ENCODE measurements at places on chromosomes 5 and 9.

- DNase-seq: no peak
These were observed 80.1 kb downstream of the ESM1 start for GRCh38 chr5:54905246-54905795.

- DNase-seq: peak; percentile 18
These were observed 172.2 kb downstream of the HSD17B3 start for GRCh38 chr9:96129747-96130146.

GRCh38 chr5:176356179-176356566, 5.4 kb downstream of the KIAA1191 start:
- no peak for DNase-seq

- no peak for DNase-seq
These were observed 446.1 kb upstream of the CDH6 start for GRCh38 chr5:30747412-30747811.

GRCh38 chr9:1050125-1050895, at the start of gene DMRT2:
DMRT2 (plus strand) TSS chr9:1050357; CDS start chr9:1051614, 1,257 bp downstream.
- DNase-seq: peak; percentile 99

- DNase-seq: no peak
These were observed 80.7 kb downstream of the ANKRD55 start for GRCh38 chr5:56152437-56152836.

DNA sequence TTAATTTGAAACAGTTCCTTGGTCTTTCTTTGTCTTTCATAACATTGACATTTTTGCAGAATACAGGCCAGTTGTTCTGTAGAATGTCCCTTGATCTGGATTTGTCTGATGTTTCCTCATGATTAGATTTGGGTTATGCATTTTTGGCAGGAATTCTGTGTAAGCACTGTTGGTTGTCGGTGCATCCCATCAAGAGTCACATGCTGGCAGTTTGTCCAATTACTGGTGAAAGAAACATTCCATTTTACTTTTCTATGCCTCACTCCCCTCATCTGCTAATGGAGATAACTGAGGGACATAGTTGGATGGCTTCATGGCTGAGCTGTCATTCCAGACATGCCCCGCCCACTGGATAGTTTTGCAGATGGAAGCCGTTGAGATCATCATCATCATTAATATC, 7.6 kb upstream of the ZNF618 start:
- no peak for DNase-seq

- no peak for DNase-seq
These were observed 98.5 kb downstream of the CACNA1B start for GRCh38 chr9:137975936-137976565.

GRCh38 chr5:137393196-137393993, 105.7 kb downstream of the SPOCK1 start:
- no peak for DNase-seq

DNA sequence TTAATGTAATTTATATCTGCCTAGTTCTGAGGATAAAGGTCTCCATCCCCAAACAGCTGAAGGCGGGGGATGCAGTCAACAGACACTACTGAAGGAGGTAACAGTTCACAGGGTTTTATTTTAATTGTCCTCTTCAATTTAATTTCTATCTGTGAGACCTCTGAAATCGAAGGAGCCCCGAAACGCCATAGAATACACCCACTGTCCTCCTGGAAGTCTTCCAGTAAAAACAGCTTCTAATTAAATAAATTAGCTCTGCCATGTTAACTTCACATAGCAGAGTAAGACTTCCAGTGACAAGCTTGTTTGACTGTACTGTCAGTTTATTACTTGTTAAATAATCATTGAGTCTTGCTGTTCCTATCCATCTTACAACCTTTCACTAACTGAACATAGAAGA, 193.5 kb downstream of the SEC61B start:
- DNase-seq: no peak

DNA sequence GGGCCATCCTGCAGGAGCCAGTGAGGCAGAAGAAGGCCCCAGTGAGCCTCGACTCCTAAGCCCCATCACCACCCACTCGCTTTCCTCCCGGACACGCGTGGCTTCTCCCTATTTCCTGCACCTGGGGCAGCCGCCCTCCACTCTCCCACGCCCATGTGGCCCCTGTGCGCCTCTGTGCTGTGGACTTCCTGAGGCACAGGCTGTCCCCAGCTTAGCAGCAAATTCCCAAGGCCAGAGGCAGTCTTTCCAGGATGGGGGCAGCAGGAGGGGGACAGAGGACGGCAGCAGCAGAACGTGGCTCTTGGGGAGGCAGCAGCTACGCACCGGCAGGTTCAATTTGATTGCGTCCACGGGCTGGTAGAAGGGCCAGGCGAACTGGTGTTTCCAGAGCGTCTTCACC, 14.9 kb downstream of the BRD3 start:
- DNase-seq: no peak

DNA sequence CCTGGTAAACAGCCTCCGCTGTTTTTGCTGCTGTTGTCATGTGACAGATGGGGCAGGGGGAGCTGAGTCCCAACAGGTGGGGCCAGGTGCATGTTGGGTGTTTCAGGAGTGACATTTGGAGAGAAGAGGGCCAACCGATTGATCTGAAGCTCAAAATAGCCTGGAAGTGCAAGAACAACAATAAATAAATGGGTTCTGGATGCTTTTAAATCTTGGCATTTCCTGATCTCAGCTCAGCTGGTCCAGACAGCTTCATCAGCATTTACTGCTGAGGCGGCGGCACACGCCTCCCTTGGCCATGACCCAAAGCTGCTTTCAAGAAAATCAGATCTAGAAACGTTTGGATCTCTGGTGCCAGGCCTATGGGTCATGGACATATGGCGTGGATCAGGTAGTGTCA, 70.5 kb downstream of the PPARGC1B start:
- no peak for DNase-seq

DNA sequence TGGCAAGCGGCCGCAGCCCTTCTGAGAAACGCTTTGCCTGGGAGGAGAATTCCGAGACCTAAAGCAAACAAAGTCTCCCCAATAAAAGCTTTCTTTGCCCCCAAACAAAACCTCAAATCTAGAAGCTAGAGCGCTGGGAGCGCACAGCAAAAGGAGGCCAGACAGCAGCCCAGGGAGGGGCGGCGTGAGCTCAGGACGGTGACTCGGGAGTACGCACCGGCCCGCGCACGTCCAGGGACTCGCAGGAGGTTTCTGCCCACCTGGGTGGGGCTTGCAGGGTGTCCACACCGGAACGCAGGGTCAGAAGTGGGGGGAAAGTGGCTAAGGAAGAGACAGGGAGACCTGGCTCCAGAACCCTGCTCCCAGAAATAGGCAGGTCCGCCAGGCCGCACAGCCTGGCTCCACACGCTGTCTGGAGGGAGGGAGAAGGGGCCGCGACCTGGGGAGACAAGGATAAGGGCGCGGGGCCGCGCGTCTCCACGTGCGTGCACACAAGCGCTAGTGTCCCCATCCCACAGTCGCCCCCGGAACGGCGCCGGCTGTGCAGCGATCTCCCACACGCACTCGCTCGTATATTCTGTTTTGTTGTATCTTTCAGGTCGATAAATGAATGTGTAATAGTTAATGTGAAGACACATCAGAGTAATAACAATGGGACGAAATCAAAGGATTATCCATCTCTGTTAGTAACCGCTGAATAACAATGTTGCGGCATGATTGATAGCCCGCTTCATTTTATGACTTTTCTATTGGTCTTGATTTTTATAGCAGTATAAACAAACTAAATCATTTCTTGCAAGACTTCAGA, 2.3 kb upstream of the OTP start:
- no peak for DNase-seq

- DNase-seq: no peak
These were observed 577.2 kb upstream of the ZNF608 start for GRCh38 chr5:125323613-125324012.

- DNase-seq: no peak
These were observed 668.8 kb upstream of the RGMB start for GRCh38 chr5:98104454-98105188.

DNA sequence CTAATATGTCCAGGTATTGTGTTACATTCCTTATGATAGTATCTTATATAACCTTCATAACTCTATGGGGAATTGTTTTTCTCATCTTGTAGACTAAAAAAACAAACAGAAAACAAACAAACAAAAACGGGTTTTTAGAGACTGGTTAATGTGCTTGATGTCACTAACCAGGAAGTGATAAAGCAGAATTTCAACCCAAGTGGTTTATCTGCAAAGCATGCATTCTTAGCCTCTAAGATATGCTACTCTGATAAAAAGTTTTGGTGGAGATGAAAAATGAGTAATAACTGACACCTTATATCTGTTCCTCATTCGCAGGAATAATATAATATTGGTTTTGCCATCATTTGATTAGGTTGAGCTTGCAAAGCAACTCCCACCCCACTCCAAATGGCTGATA, 53.4 kb downstream of the PUM3 start:
- DNase-seq: no peak

DNA sequence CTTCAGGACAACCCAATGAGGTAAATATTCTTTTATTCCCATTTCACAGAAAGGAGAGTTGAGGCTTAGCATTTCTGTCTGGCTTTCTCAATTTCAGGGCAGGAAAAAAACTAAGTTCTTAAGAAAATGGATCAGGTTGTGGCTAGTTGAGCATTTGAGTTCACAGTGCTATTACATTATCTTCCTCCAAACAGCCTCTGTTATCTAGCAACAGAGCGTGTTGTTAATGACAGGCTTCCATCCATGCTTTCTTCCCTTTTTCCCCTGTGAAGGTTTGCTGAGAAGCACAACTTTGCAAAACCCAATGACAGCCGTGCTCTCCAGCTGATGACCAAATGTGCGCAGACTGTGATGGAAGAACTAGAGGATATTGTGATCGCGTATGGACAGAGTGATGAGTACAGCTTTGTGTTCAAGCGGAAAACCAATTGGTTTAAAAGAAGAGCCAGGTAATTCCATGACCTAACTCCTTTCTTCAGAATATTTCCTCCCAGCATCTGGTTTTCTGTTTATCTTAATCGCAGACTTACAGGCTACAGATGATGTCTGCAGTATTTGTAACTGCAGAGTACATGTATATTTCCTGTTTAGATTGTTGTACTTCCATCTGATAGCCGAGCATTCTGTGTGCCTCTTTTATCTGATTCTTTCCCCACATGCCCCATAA, 1.5 kb downstream of the THG1L start:
- no peak for DNase-seq

DNA sequence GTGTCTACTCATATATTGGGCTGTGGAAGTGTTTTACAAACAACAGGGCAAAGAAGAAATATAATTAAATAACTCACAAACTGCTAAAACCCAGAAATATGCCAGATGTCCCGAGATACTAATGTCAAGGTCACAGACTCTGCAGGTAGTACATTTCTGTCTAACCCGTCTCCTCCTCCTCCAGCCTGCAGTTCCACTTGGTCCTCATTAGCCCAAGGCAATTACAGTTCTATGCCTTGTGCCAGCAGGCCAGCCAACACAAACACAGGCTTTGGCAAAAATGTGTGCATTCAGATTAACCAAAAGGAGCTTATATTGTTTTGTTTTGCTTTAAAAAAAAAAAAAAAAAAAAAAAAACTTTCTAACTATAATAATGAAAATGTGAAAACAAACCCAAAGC, 148.8 kb downstream of the MYO10 start:
- no peak for DNase-seq

DNA sequence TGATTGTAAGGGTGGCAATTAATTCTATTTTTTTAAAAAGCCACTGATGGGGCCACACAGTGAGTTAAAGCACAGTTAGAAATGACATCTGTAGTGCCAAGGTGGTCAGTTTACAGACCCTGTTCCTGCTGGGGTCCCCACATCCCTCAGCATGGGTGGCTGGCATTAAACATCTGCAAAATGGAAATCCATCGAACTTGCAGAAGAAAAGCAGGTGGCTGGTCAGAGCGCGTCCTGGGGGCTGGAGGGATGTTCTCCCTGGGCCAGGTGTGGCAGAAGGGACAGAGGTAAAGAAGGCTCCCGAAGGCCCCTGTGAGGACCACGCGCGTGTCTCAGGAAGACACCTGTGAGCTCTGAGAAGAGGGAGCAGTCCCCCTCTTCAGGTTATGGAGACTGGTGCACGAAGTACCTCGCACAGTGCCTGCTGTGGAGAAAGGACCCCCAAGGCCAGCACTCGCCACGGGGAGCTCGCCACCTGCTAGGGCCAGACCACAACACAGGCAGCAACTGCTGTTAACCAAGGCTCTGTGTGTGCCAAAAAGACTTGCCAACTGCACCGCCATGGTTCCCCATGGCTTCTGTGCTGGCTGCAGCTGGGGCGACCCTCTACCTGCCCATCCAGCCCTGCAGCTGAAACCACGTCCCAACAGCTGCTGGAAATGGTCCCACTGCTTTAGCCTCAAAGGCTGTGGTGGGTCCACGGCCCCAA, 65.2 kb downstream of the RASGEF1C start:
- no peak for DNase-seq

DNA sequence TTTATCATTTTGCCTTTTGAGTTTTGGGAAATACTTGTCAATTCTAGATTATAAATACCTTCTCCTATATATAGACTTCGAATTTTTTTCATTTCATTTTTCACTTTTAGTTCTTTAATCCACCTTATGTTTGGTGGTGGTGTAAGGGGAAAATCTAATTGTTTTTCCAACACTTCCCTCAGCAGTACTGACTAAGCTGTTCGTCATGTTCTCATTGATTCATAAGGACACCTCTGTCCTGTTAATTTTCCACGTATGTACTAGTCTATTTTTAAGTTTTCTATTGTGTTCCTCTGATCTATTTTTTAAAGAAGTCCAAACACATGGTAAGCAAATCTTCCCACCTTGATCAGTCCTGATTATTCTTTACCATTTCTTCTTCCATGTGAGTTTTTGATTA, 254.2 kb downstream of the SYK start:
- no peak for DNase-seq

GRCh38 chr9:126979461-126979860, 64.9 kb downstream of the RALGPS1 start:
- DNase-seq: no peak

DNA sequence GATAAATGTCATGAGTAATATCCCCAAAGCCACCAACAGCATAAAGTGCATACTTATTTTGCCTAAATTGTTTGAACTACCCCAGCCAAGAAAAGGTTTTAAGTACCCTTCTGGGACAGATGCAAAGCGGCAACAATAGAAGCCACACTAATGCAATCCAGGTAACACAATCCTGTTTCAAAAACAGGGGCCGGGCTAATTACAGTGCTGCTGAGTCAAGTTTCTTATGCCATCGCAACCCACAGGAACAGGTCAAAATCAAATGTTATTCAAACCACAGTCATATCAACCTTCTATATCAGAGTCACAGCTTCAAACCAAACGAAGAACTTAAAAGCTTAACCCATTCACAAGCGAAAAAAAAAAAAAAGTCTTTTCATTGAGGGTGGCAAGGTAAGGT, 28.3 kb downstream of the EBF1 start:
- DNase-seq: no peak

GRCh38 chr5:91642581-91642980, 259.5 kb upstream of the ARRDC3 start:
- DNase-seq: no peak

- peak; percentile 79 for DNase-seq
These were observed 71.1 kb upstream of the CD180 start for GRCh38 chr5:67267512-67268216.

- peak; percentile 20 for DNase-seq
These were observed 84.3 kb downstream of the RAI14 start for GRCh38 chr5:34740389-34740806.

DNA sequence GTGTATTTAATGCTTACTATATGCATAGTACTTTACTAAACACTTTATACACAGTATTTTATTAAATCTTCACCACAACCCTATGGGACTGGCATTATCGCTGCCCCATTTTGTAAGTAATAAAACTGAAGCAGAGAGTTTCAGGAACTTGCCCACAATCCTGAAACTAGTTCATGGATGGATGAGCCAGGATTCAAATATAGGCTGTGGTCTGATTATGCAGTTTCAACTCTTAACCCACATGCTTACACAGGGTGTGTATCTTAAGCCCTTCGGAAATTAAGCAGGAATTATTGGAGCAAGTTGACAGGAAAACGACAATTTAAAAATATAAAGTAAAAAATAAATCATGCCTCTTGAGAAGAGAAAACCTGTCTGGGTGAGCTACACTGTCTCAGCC, 109.0 kb downstream of the ATP10B start:
- DNase-seq: no peak
